COLO829 (cell line): ENCODE measurements at places on chromosomes 7 and 10.

GRCh38 chr7:37815671-37816371, 32.6 kb upstream of the NME8 start:
- DNase-seq = no peak

DNA sequence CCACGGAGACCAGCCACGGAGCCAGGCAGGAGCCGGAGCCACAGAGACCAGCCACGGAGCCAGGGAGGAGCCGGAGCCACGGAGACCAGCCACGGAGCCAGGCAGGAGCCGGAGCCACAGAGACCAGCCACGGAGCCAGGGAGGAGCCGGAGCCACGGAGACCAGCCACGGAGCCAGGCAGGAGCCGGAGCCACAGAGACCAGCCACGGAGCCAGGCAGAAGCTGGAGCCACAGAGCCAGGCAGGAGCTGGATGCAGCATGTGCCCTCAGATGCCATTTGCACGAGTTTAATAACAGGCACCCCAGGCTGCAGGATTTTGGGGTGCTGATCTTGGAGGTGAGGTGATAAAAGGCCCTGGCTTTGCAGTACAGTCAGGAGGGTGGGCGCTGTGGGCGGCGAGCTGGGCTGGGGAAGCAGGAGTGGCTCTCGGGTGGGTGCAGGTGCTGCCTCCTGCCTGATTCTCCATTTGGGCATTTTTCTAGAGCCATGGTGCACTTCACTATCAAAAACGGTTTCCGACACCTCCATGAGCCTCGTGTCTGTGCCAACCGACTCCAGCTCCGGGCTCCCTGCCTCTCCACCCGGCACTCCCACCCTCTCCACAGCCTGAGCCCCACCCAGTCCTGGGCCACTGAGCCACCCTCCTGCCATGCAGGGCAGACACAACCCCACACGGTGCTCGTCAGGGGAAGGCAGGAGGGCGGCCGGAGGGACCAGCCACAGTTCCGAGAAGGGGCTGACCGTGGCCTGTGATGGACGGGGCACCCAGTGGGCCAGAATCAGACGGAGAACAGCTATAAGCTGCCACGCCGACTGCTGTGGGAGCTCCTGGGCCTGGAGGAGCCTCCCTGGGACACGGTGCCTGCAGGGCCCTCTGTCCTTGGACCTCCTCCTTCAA, 40.8 kb upstream of the NKX6-2 start:
- DNase-seq = no peak

DNA sequence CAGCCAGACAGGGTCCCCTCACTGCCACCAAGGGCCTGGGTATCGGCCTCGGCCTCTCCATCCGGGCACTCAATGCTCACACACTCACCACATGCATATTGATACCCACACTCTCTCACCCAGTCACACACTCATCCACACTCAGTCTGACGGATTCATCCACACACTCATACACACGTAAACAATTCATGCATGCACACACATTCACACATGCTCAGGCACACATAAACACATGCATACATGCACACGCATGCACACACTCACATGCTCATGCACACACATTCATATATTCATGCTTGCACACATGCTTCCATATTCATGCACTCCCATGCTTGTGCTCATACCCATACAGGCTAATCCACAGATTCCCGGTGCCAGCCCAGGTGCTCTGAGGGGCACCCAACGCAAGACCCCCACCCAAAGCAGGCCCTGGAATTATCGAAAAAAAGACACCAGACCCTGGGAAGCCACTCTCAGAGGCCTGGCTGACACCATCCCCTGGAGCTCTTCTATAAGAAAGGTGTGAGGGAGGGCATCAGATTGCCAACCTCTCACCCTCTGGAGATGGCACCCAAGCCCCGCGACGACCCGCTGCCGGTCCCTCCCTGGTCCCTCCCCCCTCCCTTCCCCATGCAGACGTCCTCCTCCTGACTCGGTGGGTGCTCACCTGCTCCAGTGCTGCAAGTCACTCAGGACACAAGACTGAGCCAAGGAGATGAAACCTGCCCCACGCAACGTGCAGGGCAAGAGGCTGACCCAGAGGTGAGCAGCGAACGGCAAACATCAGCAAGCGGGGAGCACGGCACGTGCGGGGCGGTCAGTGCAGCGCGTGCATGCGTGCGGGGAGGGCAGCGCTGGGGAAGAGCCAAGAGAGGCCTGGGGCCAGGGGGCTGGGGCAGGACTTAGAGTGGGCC, 15.2 kb downstream of the STK32C start:
- no peak for DNase-seq

DNA sequence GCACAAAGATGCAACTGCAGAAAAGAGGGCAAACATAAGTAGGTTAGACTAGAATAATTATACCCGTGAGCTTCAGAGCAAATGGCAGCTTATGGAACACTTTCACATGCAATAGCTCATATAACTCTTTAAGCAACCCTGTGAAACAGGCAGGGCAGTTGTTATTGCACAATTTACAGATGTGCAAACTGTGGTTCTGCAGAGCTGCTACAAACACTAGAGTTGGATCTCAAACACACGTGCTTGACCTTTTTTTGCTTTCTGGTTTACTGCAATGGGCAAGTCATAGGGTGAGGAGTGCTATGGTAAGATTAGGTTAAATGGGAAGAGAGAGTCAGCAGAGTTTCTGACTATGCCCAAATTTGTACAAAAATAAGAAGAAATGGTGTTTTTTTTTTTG, 610.8 kb downstream of the GATA3 start:
- DNase-seq = no peak

DNA sequence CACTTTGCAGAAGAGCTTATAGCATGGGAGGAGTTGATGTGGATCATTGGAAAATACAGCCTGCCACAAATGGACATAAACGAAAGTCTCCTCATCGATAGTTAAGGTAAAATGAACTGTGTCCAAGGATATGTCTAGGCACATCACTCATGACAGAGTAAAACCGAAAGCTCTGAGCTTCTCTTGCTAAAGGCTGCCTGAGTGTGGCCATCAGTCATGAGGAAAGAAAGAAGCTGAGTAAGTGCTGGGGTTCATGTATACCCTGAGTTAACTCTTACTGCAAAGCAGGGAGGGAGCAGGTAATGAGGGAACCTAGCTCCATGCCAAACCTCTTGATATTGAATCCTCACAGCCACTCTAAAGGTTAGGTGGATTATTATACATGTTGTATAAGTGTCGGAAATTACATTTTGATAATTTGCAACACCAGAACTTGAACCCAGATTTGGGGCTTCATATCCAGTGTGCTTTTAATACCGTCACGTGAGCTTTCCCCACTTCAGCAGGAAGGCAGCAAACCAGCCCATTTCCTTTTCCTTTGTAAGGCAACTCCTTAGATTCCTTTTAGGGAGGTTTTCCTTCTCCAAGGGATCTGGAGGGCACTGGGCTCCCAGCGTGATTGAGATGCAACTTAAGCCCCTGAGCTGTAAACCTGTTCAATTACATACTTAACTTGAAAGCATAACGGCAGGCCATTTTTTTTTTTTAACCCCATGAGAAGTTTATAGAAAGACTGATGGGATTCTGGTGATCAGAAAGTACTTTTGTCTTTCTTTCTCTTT, 215.0 kb downstream of the PHF14 start:
- DNase-seq = no peak

DNA sequence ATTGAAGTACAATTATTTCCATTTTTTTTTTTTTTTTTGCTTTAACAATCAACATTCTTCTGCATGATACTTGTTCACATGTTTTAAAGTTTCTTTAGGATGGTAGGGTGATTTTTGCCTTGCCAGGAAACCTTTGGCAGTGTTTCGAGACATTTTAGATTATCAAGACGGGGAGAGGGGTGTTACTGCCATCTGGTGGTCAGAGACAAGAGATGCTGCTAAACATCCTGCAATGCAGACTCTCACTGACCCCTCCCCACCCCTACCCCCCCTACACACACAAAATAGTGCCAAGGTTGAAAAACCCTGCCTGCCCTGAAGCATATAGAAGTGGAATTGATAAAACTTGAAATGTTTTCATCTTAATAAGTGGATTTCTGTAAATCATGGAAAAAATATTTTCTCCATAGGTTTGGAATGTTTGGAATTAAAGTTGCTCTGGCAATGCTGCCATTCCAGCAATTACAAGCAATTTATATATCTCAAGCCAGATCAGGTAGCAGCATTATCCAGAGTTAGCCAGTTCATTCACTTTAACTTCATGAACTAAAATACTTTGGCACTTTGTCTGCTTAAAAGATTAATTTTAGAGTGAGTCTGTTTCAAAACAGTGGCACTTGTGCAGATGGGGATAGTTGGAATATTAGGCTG, 62.1 kb downstream of the SDHAF3 start:
- peak; percentile 62 for DNase-seq

DNA sequence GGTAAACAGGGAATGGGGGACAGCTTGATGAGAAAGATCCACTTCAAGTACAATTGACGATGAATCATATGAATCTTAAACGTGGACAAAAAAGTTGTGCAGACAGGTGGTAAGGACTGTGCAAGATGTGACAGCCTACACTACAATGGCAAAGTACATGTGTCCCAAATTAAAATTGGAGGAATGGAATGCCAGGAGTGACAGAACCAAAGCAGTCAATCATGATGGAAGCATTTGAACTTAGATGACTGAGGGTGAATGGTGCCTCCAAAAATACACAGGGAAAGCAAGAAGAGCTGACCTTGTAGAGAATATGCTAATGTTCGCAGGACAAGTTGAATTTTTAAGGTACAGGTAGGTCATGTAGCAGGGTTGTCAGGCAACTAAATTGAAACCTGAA, 150.3 kb upstream of the WNT16 start:
- DNase-seq = no peak

GRCh38 chr7:66205741-66206090, 582 bp downstream of the TPST1 start:
- DNase-seq = no peak

- no peak for DNase-seq
Measured at GRCh38 chr7:149669121-149669818, 104.1 kb downstream of the ZNF467 start.

DNA sequence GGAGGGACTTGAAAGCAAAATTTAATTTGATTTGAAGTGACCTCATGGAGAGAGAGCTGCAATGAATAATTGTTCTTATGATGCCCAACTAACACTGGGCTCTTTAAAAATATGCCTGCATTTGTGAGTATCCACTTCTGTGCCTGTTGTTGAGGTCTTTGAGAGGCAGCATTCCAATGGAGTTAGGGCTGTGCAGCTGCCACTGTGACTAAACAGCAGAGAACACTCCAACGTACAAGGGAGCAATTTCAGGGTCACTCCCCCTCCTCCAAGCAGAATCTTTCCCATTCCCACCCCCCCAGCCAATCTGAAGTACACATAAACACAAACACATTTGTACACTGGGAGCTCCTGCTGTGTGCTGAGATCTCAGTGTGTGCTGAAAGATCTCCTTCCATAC, 28.0 kb upstream of the GSAP start:
- no peak for DNase-seq
